ENCODE measurements at places on chromosomes 7 and 10. TPM values are rescaled to one million over a fixed set of nuclear protein-coding genes. Genes with fewer than 3 reads are reported as not detected.

The FOXI2 gene
- total RNA-seq: not detected

The ZCWPW1 gene
- 4.8 TPM for total RNA-seq

DNA sequence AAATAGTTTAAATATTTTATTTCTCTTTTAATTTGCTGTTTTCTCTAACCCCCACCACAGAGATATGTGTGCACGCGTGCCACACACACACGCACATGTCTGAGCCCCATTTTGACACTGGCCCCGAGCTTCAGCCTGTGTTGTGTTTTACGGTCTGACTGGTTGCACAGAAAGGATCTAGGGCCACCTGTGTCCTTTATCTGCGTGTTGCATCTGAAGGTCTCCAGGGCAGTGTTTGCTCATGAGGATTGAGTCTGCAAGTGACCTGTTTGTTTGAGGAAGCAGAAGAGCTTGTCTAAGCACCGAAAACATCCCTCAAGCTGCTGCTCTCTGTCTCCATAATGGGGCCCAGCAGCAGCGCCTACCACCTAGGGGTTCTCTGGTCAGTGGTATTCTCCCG, 266.4 kb upstream of the LYZL1 start:
- DNase-seq: no peak

- no peak for DNase-seq
Measured at GRCh38 chr10:59354434-59354833, 7.9 kb downstream of the FAM13C start.
